ENCODE measurements at places on chromosomes 4 and X.

GRCh38 chrX:39473812-39474211 is 623.9 kb downstream of the BCOR start:
- no peak for DNase-seq

DNA sequence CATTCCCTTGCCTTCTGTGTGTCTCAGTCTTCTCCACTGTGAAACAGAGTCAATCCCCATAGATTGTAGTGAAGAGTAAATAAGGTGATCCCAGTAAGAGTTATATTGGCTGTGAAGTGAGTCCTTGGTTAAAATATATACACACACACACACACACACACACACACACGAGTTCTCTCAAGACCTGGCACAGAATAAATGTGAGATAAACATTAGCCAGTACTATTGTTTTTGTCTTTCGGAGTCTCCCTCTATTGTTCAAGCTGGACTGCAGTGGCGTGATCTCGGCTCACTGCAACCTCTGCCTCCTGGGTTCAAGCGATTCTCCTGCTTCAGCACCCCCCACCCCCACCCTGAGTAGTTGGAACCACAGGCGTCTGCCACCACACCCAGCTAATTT is 44.8 kb upstream of the FAM156A start:
- no peak for DNase-seq

DNA sequence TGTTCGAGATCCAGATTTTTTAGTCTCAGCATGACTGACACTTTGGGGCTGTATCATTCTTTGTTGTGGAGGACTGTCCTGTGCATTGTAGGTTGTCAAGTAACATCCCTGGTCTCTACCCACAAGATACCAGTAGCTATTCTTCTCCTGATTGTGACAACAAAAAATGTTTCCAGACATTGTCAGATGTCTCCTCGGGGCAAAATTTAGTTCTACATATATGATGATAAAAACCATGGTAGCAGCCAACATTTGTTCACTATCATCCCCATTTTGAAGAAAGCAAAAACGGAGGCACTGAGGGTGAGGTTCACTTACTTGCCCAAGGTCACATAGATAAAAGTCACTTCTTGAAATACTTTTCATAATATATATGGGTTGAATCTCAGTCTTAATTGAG is 11.3 kb downstream of the REPS2 start:
- peak; percentile 92 for DNase-seq

DNA sequence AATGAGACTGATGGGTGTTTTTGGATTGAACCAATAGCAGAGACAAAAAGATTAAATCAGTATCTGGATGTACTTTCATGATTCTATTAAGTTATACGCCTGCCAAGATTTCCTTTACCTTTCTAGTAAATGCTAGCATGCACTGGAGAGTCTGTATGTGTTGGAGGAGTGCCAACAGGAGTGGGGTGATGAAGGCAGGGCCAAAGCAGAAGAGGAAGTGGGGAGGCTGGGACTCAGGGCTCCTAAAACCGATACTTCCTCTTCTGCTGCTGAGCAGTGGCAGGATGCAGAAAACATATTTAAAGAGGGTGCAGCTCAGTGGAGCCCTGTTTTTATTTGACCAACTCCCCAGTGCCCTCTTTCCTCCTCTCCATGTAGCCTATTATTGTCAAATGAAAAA is 5.6 kb downstream of the CYSLTR1 start:
- DNase-seq, result no peak

DNA sequence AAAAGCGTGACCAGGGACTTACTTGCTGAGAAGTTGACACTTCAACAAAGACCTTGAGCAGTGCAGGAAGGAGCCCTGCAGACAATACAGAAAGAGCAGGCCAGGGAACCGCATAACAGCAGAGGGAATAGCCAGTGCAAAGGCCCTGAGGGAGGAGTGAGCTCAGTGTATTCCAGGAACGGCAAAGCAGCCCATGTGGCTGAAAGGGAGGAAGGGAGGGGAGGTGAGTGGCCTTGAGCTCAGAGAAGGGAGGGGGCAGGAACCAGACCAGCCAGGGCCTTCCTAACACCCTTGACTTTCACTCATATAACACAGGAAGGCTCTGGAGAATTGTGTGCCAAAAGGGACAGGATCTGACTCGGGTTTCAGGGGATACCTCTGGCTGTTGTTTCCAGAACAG is 112.2 kb downstream of the BCOR start:
- DNase-seq, result no peak

- no peak for DNase-seq
Measured at GRCh38 chrX:136143711-136144110, 3.6 kb upstream of the FHL1 start.

- DNase-seq, result no peak
Measured at GRCh38 chr4:16603178-16603577, 295.3 kb downstream of the LDB2 start.

DNA sequence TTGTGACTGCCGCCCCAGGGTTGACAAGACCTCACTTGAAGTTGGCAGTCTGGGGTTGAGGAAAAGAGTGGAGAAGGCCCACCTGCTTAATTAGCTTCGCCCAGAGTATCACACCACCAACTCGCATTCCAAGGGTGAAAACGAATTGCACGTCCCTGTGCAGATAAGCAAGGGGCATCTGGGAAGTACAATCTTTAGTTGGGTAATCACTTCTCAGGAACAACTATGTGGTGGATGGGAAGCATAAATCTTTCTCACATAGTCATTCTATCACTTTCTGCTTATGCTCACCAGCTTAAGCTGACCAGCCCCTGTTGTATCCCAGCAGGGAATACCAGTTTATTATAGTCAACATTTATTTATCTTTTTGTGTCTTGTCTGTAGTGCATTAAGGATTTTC is 14.3 kb downstream of the SPCS3 start:
- no peak for DNase-seq

GRCh38 chrX:29662759-29663503 is 552.4 kb upstream of the MAGEB2 start:
- DNase-seq, result peak; percentile 10
